Stimulated activated CD4-positive, alpha-beta T cell treated with anti-CD3 and anti-CD28 coated beads, TNF-alpha, amount 100 ng/mL, for 4 hours (primary cell): ENCODE measurements at places on chromosomes 7 and 10.

GRCh38 chr7:50119815-50120637 is 27.0 kb upstream of the ZPBP start:
- peak; percentile 1 for DNase-seq

DNA sequence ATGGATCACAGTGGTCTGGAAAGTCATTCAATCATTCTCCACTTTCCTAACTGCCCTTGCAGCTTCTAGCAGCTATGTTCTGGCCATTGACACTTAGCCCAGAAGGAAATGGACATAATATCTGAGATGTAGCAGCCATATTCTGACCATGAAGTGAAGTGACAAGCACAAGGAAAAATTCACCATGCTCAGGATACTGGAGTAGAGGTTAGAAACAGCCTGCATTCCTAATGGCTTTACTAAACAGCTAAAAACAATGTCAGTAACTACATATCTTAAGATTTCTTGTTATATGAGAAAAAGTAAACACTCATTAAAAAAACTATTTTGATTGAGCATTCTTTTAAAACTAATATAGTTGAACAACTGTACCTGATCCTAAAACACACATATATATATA is 443.8 kb downstream of the MAGI2 start:
- DNase-seq: no peak

DNA sequence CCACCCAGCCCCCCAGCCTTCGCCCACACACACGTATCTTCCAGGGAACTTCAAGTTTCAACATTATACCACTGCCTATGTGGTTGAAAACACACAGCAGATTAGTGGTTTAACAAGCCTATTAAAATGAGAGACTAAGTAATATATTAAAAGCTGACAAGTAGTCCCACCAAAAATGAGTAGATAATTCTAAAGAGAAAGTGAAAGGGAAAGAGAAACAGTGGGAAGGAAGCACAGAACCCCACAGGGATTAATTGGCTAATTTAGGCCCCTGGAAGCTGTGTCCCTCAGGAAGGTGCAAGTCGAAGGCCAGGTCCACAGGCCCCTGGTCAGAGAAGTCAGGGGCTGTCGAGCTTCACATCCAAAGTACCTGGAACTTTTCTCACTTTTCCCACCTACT is 210.5 kb upstream of the YAE1 start:
- DNase-seq: no peak

- DNase-seq: no peak
Measured at GRCh38 chr7:71255537-71256178, 123.7 kb downstream of the GALNT17 start.

DNA sequence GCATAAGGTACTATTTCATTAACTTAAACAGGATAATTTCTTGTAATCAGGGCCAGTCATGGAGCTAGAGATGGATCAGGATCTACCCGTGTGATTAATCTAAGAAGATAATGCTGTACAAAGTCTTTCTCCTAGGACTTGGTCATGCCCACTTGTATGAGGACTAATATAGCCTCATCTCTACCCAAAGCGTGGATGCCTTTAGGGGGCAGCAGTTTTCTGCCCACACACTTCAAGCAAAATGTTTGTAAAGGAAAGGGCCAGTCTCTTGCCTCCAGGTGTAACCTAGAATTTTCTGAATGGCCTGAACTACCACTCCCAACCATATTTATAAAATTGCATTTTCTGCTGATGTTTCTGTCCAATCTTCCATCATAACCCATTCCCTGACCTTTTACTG is 764.0 kb upstream of the IGFBP3 start:
- no peak for DNase-seq

DNA sequence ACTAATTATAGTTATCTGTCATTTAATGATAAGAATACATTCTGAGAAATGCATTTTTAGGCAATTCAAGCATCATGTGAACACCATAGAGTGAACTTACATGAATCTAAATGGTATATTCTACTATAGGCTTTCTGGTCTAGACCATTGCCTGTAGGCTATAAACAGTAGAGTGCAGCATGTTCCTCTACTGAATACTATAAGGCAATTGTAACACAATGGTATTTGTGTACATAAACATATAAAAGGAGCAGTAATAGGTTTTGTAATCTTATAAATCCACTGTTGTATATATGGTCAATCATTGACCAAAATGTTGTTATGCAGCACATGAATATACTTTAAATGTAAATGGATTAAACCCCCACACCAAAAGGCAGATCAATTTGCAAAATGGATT is 71.6 kb downstream of the AKR1C4 start:
- DNase-seq: no peak

DNA sequence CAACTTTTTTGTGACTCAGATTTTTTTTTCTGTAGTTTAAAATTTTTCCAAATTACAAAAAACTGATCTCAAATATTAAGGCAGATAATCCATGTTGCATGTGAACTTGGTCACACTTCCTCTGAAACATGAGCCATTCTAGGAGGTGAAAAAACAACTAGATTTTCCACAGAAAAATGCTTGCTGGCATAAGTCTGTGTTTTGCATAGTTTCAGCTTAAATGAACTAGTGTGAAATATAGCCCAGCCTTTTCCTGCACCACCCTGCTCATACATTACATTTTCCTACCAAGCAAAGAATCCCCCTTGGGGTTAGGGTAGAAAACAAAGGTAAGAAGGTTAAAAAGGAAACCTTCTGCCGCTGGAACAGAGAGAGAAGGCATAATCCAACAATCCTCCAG is 48.2 kb downstream of the SLC25A13 start:
- no peak for DNase-seq

DNA sequence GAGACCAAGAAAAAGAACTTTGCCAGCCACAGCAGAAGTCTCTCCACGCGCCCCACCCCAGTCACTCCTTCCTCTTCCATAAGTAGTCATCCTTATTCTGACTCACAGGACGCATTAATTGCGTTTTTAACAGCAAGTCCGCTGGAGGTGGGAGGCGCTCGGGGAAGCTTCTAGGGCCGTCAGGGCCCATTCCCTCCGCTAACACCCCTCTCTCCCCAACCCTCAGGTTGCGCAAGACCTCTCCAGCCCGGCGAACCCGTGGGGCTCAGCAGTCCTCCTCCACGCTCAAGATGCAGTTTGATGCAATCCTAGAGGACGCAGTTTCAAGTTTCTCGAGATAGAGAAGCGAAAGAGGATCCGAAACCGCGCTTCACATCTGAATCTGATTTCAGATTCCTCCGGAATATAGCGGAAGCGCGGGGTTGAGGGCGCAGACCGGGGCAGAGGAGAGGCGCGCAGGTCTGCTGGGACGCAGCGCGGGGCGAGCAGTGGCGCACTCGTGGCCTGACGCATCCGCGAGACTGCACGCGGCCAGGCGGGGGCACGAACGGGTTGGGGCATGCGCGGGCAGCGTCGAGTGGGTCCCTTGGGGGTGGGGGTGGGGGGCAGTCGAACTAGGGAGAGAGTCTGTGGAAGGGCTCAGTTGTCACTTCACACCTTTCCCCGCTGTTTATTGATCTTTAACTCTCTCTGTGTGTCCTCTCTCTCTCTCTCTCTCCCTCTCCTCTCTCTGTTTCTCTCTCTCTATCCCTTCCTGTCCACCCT is 37.8 kb upstream of the PSAP start:
- DNase-seq: peak; percentile 17

- no peak for DNase-seq
Measured at GRCh38 chr7:27031289-27032172, 64.3 kb downstream of the HOXA1 start.

- DNase-seq: no peak
Measured at GRCh38 chr7:1290679-1291356, 58.1 kb downstream of the UNCX start.

GRCh38 chr10:15794569-15794968 is 65.7 kb downstream of the MINDY3 start:
- DNase-seq: no peak

GRCh38 chr10:102453502-102453901 is 2.2 kb upstream of the C10orf95 start:
- no peak for DNase-seq

DNA sequence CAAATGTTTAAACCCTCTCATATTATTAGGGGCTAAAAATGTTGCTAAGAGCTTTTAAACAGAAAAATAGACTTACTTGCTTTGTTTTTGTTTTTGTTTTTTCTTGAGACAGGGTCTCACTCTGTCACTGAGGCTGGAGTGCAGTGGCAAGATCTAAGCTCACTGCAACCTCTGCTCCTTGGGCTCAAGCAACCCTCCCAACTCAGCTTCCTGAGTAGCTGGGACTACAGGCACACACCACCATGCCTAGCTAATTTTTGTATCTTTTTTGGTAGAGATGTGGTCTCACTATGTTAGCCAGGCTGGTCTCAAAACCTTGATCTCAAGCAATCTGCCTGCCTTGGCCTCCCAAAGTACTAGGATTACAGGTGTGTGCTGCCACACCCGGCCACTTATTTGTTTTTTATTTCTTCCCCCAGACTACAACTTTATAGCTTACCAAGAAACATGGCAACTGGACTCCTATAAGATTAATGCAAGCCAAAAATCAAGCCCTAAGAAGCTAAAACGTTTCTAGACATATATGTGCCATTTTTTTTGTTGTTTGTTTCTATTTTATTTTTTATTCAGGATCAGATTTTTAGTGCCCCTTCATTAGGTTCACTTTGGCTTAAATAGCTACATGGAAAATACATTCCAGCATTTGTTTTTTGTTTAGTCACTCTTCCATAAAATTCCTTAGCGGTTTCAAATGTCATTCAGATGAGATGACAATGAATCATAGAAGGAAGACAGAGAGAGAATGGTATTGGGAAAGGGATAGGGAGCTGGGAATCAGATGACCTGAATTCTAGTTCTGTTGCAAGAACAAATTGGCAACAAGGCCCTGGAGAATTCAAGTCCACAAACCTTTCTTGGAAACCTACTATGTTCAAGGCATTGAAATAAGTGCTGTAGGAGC is 163.4 kb upstream of the MKLN1 start:
- no peak for DNase-seq

- no peak for DNase-seq
Measured at GRCh38 chr7:35802649-35803048, 1.8 kb downstream of the SEPTIN7 start.

DNA sequence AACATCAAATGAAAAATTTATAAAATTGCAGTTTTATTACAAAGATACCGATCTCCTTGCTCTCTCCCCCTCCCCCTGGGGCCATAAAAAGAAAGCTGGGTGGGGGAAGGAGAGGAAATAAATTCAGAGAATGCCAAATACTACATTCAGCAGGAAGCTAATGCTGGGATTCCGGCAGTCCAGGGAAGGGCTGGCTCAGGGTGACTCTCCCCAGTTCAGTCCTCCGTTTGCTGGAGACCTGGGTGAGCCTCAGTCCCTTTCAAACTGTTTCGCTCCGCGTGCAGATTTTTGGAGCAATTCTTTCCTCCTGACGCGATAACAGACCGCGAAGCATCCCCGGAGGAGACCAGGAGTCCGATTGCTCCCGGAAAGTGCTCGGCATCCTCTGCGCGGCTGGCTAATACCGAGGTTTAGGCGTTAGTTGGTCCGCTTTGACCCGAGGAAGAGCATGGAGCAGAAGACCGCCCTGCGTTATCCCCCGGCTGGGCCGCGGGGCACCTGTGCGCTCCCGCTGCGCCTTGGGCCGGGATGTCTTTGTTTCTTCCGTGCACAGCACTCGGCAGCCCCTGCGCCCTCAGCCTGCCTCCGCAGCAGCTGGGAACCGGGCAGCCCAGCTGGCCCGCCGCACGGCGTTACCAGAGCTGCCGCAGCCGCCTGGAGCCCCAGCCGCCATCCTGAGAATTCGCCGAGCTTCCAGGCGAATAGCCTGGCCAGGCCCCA is 3.9 kb upstream of the HOXA2 start:
- no peak for DNase-seq

DNA sequence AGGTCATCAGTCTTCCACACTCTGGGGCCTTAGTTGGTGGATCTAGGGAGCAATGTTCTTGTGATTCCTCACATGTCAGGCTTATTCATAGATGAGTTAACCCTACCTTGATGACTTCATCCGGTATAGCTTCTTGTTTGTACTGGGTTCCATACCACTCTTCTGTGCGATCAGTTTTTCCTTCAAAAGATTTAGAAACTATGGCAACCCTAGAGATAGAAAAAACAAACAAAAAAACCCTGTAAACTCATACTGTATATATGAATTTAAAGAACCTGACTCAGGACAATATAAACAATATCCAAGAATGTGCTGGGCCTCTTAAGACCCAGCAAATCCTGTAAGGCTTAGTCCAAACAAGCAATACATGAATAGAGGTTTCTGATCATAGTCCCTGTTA is 83.5 kb downstream of the IDE start:
- DNase-seq: no peak

- no peak for DNase-seq
Measured at GRCh38 chr10:132498562-132499366, 38.8 kb upstream of the INPP5A start.

DNA sequence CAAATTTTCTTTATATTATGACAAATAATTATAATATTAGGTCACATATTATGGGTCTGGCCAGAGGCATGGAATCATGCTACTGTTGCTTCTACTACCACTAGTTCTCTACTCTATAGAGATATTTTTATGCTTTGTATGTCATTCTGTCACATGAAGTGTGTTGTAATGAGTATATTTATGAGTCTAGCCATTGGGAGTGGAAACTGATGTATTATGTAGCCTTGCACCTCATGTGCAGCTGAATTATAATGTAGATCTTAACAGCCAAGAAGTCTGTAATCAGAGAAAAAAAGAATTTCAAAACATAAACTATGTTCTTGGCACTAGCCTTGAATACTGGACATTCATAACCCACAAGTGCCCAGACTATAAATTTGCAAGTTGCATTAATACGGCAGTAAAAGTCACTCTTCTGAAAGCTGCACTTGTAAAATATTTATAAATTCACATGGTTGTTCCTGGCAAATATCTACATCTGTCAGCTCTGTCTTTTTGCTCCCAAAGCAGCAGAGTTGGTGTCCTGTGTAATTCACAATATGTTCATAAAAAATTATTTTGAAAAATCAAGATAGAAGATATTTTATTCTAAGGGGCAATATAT is 48.6 kb upstream of the SKAP2 start:
- DNase-seq: no peak

DNA sequence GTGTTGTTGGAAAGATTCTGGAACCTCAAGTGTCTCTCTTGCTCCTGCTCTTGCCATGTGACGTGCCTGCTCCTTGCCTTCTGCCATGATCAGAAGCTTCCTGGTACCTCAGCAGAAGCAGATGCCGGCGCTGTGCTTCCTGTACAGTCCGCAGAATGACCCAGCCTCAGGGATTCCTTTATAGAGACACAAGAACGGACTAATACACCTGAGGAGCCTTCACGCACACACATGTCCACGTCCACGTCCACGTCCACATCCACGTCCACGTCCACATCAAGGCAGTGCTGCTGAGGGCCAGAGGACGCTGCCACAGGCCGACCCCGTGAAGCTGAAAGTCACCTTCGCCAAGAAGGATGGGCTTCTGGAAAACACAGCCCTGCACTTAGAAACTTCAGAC is 190.1 kb downstream of the MAD1L1 start:
- no peak for DNase-seq

- no peak for DNase-seq
Measured at GRCh38 chr10:27581225-27581624, 77.1 kb downstream of the RAB18 start.
